AG08396 (cell line): ENCODE measurements at places on chromosomes 2 and 18.
A peak's percentile ranks its signal among the peaks of the same experiment; 100 is the strongest.

GRCh38 chr2:42979870-42980763 is 187.7 kb upstream of the HAAO start:
- no peak for DNase-seq

GRCh38 chr18:22926454-22926853 is 6.7 kb upstream of the RBBP8 start:
- DNase-seq: no peak

GRCh38 chr2:193518041-193518817 is 1323.5 kb upstream of the TMEFF2 start:
- DNase-seq: no peak

DNA sequence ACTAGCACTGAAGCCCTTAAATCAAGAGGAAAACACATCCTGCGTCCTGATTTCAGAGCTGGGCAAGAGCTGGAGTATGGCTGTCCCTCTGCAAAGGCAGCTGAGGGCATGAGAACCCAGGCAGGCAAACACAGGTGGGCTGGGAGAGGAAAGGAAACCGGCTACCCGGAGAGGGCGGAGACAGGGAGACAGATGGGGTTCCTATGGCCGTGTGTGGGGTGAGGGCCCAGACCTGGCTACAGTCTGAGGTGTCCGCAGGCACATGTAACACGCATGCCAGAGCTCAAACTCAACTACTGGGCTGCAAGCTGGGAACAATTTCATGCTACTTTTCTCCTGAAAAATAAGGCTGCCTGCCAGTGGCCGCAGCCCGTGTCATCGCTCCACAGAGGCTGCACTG is 2.7 kb downstream of the COPS9 start:
- no peak for DNase-seq

DNA sequence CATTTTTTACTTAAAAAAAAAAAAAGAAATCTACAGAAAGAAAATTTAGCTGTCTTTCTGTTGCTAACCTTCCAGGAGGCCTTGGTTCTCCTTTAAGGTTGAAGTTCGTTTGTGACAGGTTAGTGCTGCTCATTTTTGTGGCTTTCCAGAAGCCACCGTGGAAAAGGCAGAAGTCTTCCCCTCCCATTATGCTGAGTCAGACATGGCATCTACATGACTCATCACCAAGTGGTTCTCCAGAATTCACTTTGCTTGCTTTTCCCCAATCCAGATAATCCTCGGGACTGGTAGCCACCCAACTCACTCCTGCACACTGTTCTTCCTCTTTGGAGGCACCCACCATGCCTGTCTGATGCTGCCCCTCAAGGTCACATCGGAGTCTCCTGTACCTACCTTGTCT is 228.7 kb downstream of the PIK3C3 start:
- peak; percentile 68 for DNase-seq

DNA sequence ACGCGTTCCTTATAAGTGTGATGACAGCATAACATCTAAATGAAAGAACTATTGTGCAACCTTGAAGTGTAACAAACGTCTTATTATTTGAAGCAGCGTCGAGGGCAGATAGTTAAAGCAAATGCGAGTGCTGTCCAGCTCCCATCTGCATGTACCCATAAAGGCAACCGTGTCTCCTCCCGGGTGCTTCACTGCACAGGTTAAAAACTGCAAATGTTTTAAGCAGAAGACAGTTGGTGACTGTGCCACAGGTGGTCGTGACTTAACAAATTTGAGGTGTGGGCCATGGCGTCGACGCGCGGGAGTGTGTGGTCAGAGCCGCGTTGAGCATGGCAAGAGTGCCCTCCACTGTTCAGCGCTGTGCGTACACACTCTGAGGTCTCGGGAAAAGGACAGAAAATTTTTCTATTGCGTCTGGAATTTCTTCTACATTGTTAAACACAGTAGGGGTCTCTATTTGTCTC is 6.4 kb downstream of the SALL3 start:
- DNase-seq: peak; percentile 47

- no peak for DNase-seq
Observed at GRCh38 chr2:118464546-118465265, 376.4 kb downstream of the INSIG2 start.

GRCh38 chr2:70717431-70718038 is 50.5 kb downstream of the ADD2 start:
- DNase-seq: no peak

GRCh38 chr18:46264255-46264654 is 160.1 kb downstream of the HAUS1 start:
- no peak for DNase-seq

DNA sequence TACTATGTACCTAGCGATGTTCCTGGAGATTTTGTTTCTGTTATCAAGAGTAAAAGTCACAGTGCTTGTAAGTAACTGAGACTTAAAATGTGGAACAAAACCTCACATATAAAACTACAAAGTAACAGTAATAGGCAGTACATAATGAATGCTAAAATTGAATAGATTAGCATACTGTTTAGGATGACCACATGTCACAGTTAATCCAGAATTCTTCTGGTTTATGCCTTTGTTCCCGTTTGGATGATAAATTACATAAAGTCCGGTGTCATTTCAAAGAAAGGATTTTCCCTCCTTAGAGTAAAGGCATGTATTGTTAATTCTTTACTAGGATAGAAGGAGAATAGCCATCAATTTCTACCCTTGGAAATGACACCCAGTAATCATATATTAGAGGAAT is 56.1 kb downstream of the RBM43 start:
- DNase-seq: no peak
